ENCODE measurements at places on chromosomes 2 and 18. TPM values are rescaled to one million over a fixed set of nuclear protein-coding genes. Genes with fewer than 3 reads are reported as not detected.

The SALL3 gene
- total RNA-seq, result not detected

The HOXD4 gene
- total RNA-seq, result not detected

- no peaks in the 10 kb centered on the region for H3K4me1 ChIP-seq
- no peak overlapping the region for H3K27ac ChIP-seq
- no peak for DNase-seq
- peaks cover 20% of the 10 kb centered on the region for H3K36me3 ChIP-seq
Measured at GRCh38 chr2:32663864-32664263, 36.0 kb downstream of the TTC27 start.

- H3K36me3 ChIP-seq, result no peaks in the 10 kb centered on the region
- no peaks in the 10 kb centered on the region for H3K4me1 ChIP-seq
- H3K27me3 ChIP-seq, result no peaks in the 10 kb centered on the region
- peak overlapping the region; percentile 62 for H3K4me3 ChIP-seq
Measured at GRCh38 chr2:168346725-168347477, 99.5 kb upstream of the STK39 start.

DNA sequence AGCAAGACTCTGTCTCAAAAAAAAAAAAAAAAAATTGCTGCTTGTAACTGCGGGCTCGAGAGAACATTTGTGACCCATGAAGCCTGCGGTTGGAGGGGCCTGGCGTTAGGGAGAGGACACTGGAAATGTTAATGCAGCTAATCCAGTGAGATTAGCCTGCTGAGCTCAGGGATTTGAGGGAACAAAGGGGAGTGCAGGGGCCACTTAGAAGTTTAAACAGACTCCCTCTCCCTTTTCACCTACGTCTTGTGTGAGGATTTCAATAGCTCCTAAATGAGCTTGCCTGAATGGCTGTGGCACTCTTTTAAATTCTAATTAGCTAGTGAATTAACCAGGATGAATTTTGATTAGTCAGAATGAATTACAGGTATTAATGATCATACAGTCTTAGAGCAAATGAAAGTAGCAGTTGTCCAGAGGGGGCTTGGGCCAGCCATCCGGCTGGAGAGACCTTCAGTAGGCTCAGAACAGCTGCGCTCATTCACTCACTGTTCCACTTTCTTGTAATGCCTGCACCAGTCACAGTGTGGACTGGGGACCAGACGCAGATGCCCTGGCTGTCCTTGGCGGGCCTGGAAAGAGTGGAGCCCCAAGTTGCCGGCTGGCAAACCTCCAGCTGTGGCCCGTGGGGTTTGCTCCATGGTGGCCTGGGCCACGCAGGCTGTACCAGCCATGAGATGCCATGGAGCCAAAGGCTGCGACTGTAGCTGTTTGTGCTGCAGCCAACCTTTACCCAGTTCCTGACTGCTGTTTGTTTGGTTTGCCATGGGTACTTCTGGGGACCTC is 20.8 kb downstream of the LDLRAD4 start:
- H3K4me1 ChIP-seq, result no peaks in the 10 kb centered on the region
- no peaks in the 10 kb centered on the region for H3K27me3 ChIP-seq
- H3K36me3 ChIP-seq, result no peaks in the 10 kb centered on the region
- H3K27ac ChIP-seq, result no peak overlapping the region

GRCh38 chr2:188788621-188789020 is 185.6 kb upstream of the COL3A1 start:
- H3K36me3 ChIP-seq, result no peaks in the 10 kb centered on the region
- no peaks in the 10 kb centered on the region for H3K27me3 ChIP-seq
- peak overlapping the region; percentile 13 for H3K27ac ChIP-seq
- peak; percentile 70 for DNase-seq
